Activated gamma-delta T cell treated with Interleukin-2 at 50 U/mL for 16 hours (primary cell): ENCODE measurements at places on chromosomes 5 and 9.

GRCh38 chr9:105834404-105834803 lies 140.1 kb downstream of the TMEM38B start:
- DNase-seq, result no peak

GRCh38 chr5:173624282-173624681 lies 7.8 kb upstream of the BOD1 start:
- no peak for DNase-seq

GRCh38 chr5:107466233-107466769 lies 204.4 kb downstream of the EFNA5 start:
- DNase-seq, result no peak

GRCh38 chr9:80076162-80076561 lies 504.4 kb downstream of the TLE4 start:
- no peak for DNase-seq

DNA sequence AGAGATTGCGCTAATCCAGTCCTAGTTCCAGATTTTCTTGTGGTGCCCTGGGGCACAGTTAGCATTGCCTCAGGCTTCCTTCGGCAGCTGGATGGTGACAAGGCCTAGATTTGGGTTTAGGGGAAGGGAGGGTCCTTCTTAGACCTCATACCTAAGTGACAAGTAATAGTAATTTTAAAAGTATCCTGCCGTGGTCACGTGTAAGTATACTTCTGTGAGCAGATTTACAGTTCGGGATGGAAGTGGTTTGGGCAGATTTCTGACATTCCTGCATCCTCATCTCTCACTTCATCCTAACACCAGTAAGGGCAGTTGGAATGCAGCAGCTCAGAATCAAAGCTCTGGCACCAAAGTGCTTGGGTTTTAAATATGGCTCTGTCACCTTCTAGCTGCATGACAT lies 71.6 kb downstream of the LRRC70 start:
- DNase-seq, result no peak

DNA sequence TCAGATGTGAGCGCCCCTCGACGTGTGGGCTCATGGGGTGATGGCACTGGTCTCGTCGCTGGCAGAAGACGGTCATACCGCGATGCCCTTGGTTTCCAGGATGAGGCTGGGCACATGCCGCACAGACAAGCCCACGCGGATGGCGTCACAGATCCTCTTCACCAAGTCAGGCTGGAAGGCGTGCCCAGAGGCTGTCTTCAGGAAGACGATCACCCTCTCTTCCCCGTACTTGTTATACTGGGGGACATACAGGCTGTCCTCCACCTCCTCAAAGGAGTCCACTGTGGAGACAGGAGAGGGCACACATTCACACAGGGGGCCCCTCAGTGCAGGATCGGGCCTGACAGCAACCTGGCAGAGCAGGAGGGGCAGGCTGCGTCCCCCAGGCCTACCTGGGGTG lies 41.9 kb upstream of the ZNF354A start:
- DNase-seq, result no peak

GRCh38 chr5:60277941-60278340 lies 384.4 kb upstream of the PDE4D start:
- no peak for DNase-seq

DNA sequence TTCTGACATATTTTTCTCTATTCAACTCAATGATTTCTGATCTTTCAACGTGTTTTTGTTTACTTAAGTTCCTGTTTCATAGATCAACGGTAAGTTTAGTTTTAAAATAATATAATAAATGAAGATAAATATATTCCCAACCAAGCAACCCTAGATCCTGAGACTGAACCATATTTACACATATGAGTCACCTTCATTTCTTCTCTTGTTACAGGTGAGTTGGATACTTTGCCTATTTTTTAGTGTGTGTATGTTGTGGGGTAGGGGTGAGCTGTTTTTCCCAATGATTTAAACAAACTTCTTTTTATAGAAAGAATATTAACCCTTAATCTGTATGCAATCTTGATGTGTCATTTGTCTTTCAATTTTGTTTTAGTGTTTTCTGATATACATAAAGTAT lies 186.9 kb downstream of the MCTP1 start:
- DNase-seq, result no peak

- DNase-seq, result no peak
These were observed 196.7 kb downstream of the EBF1 start for GRCh38 chr5:158903006-158903405.

GRCh38 chr9:124284940-124285441 lies 27.2 kb downstream of the NEK6 start:
- no peak for DNase-seq

DNA sequence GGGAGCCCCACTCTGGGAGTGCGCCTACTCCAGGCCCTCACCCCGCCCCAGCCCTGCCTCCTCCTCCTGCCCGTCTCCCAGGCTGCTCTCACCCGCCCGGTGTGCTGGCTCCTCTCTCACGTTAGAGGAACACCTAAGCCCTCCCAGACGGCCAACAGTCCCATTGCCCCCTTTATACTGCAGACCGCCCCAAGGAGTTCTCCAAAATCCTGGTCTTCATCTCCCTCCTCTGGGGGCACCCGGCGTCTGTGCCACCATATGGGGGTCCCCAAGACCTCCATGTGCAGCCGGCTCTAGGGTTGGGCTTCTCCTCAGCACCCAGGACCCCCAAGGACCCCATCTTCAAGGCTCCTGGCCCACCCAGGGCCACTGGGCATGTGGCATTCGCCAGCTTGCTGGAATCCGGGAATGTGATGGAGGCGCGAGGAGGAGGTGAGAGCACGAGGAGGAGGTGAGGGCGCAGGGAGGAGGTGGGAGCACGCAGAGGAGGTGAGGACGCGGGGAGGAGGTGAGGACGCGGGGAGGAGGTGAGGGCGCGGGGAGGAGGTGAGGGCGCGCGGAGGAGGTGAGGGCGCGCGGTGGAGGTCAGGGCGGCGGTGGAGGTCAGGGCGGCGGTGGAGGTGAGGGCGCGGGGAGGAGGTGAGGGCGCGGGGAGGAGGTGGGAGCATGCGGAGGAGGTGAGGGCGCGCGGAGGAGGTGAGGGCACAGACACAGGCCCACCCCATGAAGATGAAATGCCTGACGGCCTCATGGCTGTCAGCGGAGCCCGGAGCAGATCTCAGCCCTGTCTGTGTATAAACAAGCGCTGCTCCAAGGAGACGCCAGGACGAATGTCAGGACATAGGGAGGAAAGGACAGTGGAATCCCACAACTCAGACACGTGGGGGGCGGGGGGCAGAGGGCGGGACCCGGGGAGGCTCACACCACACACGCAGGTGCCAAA lies 41.2 kb downstream of the EXD3 start:
- no peak for DNase-seq

- no peak for DNase-seq
These were observed 119.6 kb upstream of the SLC12A2 start for GRCh38 chr5:127963931-127964330.

DNA sequence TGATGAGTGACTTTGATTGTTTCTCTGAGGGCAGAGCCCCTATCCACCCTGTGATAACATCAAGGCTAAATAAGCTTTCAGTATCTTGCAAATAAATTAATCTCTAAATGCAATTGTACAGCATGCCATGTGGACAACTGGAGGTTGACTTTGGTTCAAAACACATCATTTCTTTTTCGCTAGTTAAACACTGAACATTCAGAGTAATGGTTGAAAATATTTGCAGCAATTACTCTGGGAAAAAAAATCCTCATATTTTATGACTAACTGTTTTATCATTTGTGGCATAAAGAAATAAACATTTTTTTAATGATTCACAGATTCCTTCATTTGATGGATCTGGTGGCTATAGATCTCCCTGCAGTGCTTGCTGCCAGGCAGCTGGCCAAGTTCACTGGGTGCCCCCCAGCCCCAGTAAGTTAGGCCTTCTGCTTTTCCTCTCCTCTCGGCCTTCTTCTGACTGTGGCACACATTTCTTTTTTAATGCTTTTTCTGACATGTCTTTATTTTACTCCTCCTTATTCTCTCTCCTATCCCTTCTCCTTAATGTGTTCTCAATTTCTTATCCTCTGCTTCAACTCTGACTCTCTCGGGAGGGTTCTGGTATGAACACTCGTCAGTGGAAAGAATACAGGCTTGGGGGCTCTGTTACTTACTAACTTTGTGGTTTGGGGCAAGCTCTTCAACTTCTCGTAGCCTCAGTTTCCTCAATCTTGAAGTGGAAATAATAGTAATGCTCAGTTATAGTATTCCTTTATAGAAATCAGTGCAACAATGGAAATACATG lies 69.6 kb downstream of the ADAMTSL1 start:
- DNase-seq, result no peak
